DND-41 (cell line): ENCODE measurements at places on chromosomes 7 and 10.

DNA sequence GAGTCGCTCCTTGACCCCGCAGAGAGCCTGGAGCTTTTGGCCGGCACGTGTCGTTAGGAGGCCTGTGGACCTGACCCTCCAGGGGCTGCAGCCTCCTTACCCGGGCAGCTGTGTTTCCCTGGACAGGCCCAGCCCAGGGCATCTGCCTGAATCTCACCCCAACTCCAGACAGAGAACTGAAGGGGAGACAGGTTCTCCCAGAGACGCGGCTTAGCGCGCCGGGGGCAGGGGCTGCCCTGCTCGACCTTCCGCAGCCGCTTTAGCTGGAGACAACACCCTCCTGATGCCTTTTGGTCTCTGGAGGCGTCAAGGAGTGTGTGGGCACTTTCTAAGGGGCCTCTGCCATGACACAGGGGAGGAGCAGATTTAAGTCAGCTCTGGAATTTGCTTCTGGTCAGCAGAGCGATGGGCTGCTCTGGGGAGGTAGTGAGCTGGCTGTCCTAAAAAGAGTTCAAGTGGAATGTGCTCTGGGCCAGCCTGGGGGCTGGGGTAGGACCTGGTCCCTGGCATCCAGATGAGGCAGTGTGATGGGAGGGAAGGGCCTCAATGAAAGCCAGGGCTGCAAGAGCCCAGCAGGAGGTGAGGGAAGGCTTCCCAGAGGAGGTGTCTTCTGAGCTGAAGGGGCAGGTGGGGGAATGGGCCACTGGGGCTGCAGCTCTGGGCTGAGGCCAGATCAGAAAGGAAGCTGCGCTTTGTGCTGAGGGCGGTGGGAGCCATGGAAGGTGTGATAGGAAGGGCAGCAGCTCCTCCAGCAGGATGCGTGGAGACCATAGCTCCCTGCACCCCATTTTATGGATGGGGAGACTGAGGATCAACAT is 5.8 kb downstream of the GRIFIN start:
- H3K27me3 ChIP-seq, result no peaks in the 10 kb centered on the region
- H3K36me3 ChIP-seq, result no peaks in the 10 kb centered on the region
- no peak overlapping the region for H3K4me3 ChIP-seq
- no peak overlapping the region for H3K27ac ChIP-seq
- DNase-seq, result no peak

DNA sequence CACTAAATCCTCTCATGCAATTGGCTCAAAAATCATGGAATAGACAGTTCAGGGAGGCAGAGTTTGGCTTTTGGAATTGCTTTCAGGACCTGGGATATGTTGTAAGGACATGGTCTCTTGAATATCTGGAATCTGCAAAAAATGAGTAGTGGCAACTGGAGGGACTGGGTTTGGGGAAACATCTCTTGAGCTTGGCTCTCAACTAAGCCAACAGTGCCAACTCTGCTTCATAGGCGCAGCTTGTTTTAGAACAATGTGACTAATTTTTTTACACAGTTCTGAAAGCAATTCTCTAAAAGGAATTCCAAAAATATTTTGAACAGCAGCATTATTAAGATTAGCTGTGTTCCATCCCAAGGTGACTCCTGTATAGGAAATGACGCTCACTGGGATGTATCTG is 121.5 kb upstream of the DPP6 start:
- no peaks in the 10 kb centered on the region for H3K27me3 ChIP-seq
- DNase-seq, result no peak
- H3K4me3 ChIP-seq, result no peak overlapping the region
- H3K4me1 ChIP-seq, result no peaks in the 10 kb centered on the region
- no peak overlapping the region for H3K27ac ChIP-seq

DNA sequence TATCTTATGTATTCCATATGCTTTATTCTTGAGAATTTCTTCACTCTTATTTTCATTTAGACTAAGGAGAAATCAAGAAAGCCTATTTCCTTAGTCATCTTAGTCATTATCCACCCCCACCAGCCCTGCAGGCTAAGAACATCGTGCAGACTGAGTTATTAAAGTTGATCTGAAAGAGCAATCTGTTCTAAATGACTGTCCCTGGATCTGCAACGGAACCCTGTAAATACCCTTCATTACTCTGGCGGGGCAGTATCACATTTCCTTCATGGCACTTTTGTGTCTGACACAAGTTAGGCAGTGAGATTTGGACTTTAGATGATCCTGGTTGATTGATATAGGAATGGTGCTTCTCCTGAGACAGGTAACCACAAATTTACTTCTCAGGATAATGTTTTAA is 3.5 kb upstream of the MYPN start:
- H3K4me1 ChIP-seq, result no peaks in the 10 kb centered on the region
- no peak for DNase-seq
- peaks cover 4% of the 10 kb centered on the region for H3K27me3 ChIP-seq
- H3K36me3 ChIP-seq, result no peaks in the 10 kb centered on the region

DNA sequence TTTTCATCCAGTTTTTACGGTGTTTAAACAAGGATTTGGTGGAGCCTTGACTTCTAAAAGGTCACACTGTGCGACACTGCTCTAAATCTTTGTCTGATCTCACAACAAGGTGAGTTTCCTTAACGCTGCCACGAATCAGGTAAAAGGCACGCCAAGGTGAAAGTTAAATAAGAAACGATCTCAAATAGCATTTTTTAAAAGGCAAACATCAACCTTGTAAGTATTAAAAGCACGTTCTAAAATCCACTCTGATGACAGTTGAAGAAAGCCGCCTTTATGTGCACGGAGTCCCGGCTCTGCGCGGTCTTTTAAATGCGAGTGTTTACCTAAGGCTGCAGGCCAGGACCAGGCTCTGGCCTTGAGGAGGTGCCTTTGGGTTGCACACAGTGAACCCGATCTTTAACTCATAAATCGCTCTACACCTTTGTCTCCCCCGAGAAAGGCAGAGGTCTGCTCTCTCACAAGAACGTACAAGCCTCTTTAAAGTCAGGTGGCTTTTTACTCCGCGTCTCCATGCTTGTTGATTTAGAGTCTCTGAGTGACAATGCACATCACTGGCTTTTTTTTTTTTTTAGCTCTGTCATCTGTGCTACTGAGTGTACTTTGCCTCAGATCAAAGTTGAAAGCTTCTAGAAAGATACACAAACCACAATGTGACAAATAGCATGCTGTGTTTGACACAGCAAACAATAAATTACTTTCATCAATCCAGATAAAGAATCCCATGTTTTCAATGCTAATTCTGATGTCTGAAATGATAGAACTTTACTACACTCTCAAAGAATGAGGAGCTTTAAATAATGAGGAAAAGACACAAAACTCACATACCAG is 25.9 kb upstream of the RNF32 start:
- H3K4me3 ChIP-seq, result no peak overlapping the region
- no peaks in the 10 kb centered on the region for H3K36me3 ChIP-seq
- peaks cover 11% of the 10 kb centered on the region for H3K27me3 ChIP-seq

DNA sequence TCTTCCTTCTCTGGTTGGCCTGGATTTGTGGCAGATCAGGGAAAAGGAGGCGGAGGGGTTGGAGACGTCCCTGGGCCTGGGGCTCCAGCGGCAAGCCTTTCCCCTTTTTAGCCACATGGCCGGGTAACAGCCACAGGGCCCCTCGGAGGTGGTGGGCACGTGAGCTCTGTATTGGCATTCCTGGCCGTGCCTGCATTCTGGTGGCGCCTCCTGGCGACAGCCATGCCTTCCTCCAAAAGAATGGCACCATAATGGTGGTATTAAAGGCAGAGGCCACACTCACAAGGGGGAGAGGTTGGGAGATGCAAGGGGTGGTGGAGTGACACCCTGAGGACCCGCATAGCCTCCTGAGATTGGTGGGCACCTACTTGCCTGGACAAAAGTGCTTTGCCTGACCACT is 3.0 kb upstream of the AQP1 start:
- no peaks in the 10 kb centered on the region for H3K36me3 ChIP-seq
- DNase-seq, result no peak
- H3K4me3 ChIP-seq, result no peak overlapping the region
- H3K27me3 ChIP-seq, result no peaks in the 10 kb centered on the region
- no peak overlapping the region for H3K27ac ChIP-seq

DNA sequence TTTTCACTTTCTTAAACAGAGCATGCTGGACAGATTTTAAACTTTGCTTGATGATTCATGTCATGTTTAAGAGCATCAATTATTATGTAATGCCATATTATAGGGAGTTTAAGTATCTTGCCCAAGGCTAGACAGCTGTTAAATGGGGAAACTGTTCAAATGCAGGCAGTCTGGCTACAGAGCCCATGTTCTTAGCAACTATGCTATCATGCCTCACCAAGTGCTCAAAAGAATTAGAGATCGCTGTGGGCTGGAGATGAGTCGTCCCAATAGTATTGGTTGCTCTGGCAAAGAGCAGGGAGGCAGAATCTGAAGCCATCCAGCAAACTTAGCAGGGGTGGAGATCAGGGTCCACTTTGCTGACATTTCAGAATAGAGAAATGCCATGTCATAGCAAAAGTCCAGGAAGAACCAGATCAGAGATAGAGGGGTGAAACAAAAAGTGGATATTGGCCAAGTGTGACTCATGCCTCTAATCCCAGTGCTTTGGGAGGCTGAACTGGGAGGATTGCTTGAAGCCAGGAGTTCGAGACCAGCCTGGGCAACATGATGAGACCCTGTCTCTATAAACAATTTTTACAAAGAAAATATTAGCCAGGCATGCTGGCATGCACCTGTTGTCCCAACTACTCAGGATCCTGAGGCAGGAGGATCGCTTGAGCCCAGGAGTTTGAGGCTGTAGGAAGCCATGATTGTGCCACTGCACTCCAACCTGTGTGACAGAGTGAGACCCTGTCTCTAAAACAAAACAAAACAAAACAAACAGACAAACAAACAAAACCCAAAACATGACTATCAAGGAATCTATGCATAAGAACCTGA is 57.8 kb downstream of the BAMBI start:
- no peak overlapping the region for H3K4me3 ChIP-seq
- H3K27ac ChIP-seq, result no peak overlapping the region
- no peak for DNase-seq
